HS-27A (cell line): ENCODE measurements at places on chromosomes 16 and 17.

DNA sequence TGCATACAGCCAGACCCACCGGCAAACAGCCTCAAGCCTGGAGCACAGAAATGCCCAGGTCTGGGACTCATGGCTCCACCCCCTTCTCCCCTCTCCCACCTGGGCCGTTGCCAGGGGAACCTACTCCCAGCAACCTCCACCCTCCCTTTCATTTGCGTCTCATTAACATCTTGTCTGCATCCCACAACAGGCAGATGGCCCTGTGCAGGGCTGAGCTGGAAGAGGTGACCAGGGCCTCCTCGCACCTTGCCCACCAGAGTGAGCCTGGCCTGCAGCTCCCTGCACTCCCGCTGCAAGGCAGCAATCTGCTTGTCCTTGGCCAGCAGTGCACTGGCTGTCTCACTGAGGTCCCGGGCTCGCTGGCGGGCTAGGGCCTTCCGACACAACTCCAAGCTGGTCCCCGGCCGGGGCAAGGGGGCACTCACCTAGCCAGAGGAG lies 3.3 kb downstream of the TSPOAP1 start:
- no peak for DNase-seq

DNA sequence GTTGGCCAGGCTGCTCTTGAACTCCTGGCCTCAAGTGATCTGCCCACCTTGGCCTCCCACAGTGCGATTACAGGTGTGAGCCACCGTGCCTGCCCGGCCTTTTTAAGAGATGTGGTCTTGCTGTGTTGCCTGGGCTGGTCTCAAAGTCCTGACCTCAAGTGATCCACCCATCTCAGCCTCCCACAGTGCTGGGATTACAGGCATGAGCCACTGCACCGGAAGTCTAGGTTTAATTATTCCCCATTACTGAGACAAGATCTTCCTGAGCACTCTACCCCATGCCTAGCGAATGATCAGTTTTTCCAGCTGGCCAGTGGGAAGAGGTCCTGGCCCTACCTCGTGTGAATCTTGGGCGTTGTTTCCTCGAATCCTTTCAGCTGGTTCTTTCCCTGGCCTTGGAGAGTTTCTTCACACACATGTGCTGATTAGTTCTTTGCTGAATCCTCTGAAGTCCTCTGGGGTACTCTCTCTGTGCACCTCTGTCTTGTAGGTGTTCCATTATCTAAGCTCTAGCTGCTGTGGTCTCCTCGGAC lies 18.9 kb downstream of the C16orf54 start:
- DNase-seq = no peak

DNA sequence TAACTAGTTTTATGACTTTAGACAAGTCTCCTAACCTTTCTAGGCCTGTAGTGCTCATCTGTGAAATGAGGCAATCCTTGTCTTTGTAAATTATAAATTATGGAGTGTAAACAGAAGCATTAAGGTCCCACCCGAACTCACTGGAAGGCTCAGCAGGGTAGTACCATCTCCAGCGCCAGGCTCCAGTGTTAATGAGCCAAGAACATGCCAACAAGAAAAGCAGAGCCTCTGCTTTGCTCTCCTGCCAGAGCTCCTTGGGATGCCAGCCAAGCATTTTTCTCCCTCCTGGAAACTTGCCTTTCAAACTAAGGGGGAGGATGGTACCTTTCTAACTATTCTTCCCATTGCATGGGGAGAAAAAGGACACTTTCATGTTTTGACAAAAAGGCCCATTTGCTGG lies 14.9 kb downstream of the LIMD2 start:
- DNase-seq = no peak

- DNase-seq = no peak
Measured at GRCh38 chr16:89123831-89124100, 30.1 kb downstream of the ACSF3 start.

GRCh38 chr16:69329369-69330285 lies 761 bp downstream of the PDF start:
- no peak for DNase-seq

DNA sequence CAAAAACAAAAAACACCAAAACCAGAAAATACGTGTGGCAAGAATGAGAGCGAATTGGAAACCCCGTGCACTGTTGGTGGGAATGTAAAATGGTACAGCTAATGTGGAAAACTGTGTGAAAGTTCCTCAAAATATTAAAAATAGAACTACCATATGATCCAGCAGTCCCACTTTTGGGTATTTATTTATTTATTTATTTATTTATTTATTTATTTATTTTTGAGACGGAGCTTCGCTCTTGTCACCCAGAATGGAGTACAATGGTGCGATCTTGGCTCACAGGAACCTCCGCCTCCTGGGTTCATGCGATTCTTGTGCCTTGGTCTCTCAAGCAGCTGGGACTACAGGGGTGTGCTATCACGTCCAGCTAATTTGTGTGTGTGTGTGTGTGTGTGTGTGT lies 29.5 kb upstream of the MAPK3 start:
- no peak for DNase-seq

DNA sequence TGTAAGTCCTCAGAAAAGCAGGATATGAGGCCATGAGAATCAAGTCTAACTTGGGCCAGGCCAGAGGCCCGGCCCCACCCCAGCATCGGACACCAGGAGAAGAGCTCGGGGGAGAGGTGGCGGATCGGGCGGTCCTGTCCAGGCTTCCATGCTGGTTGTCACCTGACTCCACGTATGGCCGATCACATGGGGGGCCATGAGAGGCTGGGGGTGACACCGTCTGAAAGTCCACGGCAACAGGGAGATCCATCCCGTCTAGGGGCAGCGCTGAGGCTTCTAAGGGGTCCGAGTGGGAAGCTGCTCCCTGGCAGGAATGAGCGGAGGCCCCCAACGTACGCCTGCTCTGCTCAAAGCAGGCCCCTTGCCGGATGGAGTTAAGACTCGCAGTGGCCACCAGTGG lies 25.8 kb downstream of the ENGASE start:
- no peak for DNase-seq

- DNase-seq = no peak
Measured at GRCh38 chr16:79334127-79334526, 266.4 kb downstream of the MAF start.

DNA sequence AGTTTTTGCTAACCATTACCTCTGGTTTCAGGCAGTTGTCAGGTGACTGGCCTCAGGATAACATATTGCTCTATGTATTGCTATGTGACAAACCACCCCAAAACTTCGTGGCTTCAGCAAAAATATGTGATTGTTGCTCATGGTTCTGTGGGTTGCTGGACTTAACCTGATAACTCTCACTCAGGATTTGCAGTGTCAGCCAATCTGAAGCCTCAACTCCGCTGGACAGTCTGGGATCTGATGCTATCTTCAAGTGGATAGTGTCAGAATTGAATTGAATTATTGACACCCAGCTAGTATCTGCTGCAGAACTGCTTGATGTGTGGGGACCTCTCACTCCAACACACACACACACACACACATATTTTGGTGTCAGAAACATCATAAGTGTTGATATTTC lies 34.7 kb upstream of the GUCY2D start:
- no peak for DNase-seq

DNA sequence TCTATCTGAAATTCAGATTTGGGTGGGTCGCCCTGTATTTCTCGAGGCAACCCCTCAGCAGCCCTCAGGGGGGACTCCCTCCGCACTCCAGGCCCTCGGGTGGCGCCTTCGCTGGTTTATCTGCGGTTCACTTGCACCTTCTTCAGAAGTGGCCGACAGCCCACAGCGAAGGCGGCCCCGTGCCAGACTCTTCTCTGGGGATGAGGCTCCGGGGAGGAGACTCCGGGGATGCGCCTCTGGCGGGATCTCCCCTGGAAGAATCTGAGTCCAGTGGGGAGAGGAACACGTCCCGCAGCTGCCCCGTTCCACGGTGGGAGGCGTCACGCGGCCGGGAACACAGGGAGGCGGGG lies 63.9 kb upstream of the DNAJA2 start:
- no peak for DNase-seq

DNA sequence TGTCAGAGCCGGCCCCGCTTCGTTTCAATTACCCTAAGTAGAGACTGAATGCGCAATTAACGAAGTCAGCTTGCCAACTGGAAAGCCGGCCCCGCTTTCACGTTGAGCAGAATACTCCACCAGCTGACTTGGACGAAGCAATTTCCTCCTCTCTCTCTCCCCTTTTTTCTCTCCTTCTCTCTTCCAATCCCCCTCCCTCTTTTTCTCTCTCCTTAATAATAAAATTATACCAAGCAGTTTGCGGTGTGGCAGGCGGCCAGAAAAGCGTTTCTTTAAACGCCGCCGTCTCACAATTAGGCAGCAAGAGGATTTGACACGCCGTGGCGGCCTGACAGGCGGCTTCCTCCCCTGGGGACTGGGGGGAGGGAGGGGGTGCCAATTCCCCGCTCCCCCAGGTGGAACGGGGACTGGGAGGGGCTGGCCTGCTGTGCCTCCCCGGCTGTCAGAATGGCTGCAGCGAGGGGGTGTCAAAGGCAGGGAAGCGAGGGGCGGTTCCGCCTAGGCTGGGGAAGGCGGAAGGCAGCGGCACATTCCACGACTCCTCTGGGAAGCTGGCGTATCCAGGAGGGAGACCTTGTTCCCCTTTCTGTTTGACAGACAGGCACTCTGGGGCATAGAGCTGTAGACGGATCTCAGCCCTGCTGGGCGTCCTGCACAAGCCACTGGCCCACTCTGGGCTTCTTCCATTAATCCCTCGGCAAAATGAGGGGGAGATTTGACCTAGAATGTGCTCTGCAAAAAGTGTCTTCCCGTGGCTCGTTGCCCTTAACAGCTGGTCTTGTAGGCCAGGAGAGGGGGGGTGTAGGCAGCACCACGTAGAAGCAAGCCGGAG lies 52.7 kb downstream of the SREBF1 start:
- no peak for DNase-seq

DNA sequence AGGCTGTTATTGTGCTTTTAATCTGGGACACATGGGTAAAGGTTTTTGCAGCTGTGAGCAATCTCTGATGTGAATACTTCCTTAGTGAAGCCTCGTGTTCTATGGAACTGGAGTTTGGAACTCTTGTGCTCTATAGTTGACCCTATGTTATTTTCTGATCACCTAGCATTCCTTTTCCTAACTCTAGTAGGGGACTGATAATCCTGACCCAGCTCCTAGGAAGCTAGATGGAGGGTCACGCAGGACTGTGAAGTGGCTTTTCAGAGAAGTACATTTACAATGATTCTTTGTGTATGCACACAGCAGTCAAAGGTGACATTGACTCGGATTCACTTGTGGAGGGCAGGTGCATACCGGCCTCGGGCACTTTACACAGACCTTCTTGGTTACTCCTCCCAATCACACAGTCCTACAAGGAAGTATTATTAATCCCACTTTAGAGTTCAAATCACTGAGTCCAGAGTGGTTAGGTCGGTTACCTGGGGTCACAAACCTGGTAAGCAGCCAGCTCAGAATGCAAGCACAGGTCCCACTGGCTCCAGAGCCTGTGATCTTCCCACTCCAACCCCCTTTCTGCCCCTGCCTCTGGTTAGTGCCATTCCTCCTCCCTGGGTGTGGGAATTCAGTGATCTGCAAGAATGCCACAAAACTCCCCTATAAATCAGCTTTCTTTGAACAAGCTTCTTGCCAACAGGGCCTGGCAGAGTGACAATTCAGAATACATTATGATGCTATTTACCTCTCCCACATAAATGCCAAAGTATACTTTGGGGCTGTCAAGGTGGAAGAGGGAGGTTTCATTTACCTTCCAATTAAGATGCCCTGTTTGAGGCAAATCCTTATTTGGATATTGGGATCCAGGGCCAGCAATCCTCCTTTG lies 7.1 kb downstream of the CHD9NB start:
- DNase-seq = no peak

DNA sequence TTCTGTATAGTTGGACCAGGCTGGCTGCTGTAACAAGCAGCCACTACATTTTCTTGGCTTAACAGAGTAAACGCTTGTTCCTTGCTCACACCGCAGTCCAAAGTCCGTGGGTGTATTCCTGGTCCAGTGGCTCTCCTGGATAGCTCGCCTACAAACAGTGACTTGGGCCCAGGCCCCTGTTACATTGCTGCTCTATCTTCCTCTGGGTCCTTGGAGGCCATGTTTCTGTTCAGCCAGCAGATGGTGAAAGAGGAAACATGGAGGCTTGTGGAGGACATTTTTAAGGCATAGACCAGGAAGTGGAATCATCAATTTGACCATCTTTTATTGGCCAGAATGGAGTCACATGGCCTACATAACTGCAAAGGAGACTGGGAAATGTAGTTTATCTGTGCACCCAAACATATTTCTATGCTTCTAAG lies 55.1 kb downstream of the ATP2C2 start:
- DNase-seq = peak; percentile 14

- DNase-seq = no peak
Measured at GRCh38 chr17:78925234-78925633, at the start of gene TIMP2. TIMP2 (minus strand) TSS chr17:78925387; CDS start chr17:78925088, 299 bp downstream.

- no peak for DNase-seq
Measured at GRCh38 chr17:29252101-29252791, 5.6 kb downstream of the CRYBA1 start.

DNA sequence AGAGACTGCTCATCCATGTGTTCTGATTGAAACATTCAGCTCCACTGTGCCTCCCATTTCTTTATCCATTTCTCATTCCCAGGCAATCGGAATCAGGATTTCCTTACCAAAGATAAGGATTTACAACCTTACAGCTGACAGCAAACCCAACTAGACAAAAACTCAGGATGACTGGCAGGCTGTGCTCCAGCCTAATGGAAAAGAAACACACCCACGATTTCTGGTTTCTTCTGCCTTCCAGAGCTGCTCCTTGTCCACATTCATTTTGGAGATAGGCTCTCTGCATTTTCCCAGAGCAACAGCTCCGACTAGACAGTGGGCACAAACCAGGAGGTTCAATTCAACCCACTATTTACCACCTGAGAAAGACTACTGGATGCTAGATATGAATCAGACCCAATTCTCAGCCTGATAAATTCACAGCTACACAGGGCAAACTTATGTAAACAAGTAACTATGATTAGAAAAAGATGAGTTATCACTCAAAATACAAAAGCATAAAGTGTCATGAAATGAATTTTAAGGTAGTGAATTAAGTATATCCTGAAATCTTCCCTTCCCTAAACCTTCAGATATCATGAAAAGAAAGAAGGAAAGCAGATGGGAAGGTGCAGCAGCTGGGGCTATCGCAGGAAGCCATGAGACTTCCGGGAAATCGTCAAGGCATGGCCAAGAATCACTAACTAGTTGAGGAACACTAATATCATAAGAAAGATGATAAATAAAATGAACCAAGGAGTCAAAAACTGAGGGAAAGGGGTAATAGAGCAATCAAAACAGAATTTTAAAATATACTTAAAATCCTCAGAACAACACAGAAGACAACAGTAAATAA lies 44.8 kb upstream of the CLEC18B start:
- no peak for DNase-seq

GRCh38 chr16:86522634-86523033 lies 12.3 kb downstream of the FOXF1 start:
- no peak for DNase-seq

DNA sequence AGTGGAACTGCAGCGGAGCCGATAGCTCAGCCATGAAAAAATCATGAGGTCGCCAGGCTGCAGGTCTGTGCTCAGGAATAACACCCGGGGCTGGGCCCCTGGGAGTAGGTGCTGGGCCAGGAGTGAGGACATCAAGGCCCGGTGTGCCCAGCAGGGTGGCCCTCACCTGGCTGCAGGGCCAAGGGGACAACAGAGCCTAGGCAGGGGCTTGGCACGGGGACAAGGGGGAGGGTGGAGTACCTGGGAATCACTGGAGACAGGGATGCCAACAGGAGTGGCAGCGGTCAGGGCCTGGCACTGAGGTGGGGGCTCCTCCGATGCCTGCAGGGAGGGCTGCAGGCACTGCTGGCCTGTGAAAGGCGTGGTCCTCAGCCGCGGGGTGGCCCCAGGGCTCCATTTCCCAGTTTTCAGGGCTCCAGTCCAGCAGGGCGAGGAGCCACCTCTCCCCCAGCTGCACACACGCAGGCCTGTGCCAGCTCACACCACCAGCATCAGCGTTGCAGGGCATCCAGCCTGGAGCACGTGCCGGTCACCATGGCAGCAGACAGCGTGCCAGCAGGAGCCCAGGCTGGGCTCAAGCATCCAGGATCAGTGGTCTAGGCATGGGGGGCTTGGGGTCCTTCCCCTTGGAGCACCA lies 4.7 kb upstream of the FSCN2 start:
- DNase-seq = no peak
